Thoracic aorta (tissue), 2 donors: ENCODE measurements at places on chromosomes 7 and 10. TPM values are rescaled to one million over a fixed set of nuclear protein-coding genes. Genes with fewer than 3 reads are reported as not detected.

GRCh38 chr7:108283252-108283651 is 153.1 kb upstream of the LAMB4 start:
- no peak for DNase-seq

GRCh38 chr7:155538293-155538692 is 8.1 kb downstream of the CNPY1 start:
- DNase-seq, result no peak

DNA sequence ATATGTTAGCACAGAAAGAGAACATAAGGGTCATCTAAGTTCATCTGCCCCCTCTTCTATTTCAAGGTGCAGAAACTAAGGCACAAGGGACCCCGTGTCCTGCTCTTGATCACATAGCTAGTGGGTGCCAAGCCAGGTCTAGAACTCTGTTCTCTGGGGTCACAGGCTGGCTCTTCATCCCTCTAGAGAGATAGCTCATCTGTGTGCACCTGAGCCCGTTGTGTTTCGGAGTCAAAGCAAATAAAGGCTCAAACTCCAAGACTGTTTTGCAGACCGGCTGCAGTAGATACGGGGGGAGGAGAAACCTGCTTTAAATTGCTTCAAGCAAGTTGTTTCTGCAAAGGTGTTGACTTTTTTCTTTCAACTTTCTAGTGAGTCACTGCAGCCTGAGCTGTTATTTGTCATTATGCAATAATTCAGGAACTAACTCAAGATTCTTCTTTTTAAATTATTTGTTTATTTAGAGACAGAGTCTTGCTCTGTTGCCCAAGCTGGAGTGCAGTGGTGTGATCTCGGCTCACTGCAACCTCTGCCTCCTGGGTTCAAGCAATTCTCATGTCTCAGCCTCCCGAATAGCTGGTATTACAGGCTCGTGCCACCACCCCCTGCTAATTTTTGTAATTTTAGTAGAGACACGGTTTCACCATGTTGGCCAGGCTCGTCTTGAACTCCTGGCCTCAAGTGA is 6.5 kb downstream of the BLVRA start:
- DNase-seq, result no peak

- no peak for DNase-seq
Measured at GRCh38 chr7:32502728-32503127, 7.4 kb downstream of the AVL9 start.

DNA sequence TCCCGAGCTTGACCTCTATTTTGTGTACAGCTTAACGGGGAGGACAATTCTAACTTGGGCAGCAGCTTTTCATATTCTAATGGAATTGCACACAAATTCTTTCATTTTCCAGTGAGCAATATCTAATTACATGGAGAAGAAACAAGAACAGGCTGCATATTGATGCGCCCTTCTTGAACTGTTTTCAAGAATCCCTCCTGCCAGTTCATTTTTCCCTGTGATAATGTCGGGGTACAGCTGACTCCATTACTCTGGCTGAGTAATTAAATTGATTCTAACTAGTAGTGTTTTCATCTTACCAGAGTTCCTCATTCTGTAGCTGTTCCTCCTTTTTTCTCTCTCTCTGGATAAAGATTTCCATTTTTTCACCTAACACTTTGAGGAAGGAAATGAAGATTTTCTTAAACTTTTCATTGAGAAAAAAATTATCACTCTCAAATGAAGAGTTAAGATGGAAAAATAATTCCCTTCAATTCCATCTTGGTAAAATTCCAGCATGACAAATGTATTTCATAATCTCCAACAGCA is 190.9 kb downstream of the FANK1 start:
- DNase-seq, result no peak

GRCh38 chr10:115092258-115092554 is 959 bp upstream of the ATRNL1 start:
- DNase-seq, result no peak

DNA sequence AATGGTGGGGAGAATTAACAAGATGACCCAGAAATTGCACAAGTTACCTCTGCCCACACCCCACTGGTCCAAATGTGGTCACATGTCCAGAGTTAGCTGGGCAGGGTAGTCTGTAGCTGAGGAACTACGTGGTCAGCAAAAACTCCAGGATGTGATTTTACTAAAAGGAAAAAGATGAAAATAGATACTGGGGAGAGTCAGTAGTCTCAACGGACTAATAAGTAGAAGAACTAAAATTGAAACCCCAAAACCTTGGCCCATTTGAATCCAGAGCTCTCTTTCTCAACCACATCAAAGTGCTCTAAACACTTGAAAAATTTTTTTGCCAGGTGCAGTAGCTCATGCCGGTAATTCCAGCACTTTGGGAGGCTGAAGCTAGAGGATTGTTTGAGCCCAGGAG is 146.3 kb downstream of the SKIDA1 start:
- no peak for DNase-seq

Gene UNCX
- not detected for total RNA-seq

Gene RET
- total RNA-seq, result 0.14 TPM

Gene TRUB1
- 9.5 TPM for total RNA-seq

Gene C10orf62
- total RNA-seq, result not detected

Gene SLC26A5
- not detected for total RNA-seq

Gene SSC4D
- total RNA-seq, result 3.2 TPM
